ENCODE measurements at places on chromosomes 7 and 10.

DNA sequence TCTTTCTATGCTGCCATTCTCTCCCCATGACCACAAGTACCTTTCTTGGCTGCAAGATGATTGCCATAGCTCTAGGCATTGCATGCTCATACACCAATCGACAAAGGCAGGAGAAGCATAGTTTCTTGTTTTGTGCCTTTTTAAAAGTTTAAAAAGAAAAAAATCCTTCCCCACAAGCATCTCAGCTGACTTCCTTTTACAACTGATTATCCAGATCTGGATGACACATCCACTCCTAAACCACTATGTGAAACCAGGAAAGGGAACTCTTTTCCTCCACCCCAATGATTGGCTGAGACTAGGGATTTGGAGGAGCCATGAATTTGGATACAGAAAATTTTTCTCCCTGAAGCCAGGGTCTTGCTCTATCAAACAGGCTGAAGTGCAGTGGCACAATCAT lies 14.5 kb upstream of the LRRC4 start:
- DNase-seq, result no peak

- no peak for DNase-seq
Observed at GRCh38 chr7:630111-630511, 96.4 kb upstream of the DNAAF5 start.

DNA sequence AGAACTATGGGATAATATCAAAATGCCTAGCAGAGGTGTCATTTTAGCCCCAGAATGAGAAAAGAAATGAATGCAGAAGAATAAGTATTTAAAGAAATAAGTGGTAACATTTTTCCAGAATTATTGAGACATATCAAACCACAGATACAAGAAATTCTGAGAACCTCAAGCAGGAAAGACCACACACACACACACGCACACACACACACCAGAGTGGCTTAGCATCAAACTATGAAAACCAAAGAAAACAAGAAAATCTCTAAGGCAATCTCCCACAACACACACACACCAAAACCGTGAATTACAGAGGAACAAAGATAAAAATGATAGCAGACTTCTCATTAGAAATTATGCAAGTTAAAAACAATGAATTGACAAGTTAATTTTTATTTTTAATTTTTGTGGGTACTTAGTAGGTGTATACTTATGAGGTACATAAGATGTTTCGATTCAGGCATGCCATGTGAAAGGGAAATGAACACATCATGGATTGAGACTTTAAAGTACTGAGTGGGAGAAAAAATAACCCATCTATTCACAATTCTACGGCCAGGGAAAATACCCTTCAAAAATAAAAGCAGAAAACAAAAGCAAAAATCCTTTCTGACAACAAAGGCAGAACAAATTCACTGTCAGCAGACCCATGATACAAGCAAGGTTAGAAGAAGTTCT lies 14.6 kb downstream of the PPIF start:
- no peak for DNase-seq

GRCh38 chr7:128918016-128918665 lies 7.6 kb upstream of the KCP start:
- DNase-seq, result no peak

DNA sequence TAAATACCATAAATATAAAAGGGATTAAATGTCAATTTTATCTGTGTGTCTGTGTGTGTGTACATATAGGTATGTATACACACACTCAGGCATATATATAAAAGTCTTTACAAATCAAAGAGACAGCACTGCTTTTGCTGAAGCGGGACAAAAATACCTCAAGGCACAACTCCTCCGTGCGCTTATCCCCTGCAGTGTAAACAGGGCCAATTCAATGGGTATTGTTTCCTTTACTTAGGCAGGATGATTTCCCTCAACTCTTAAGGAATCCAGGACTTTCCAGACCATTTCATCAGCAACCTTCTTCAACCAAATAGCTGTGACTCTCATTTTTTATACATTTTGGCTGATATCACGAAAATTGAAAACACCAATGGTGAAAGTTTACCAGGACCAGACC lies 227.7 kb downstream of the CRPPA start:
- DNase-seq, result no peak

- DNase-seq, result no peak
Observed at GRCh38 chr7:139588632-139589031, 65.1 kb downstream of the CLEC2L start.

DNA sequence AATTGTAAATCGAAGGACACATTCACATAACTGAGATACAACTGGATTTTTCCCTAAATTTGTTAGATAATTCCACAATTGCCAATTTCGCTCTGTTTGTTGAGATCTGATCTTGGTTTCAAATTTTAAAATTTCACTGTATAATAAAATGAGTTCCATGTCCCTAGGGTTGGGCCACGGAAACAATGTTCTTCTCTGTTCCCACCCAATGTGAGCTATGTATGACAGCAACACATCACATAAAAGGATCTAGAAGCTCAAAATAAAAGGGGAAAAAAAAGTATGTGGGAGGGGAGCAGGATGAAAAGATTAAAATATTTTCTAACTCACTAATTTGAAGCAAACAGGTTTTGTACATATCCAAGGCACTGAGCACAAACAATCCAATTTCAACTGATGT lies 287.8 kb upstream of the MKLN1 start:
- no peak for DNase-seq

GRCh38 chr10:58512491-58513187 lies at the start of gene BICC1:
Gene BICC1, plus strand, starts transcription at chr10:58512872. Its CDS starts 272 bp downstream, at chr10:58513144.
- DNase-seq, result no peak

DNA sequence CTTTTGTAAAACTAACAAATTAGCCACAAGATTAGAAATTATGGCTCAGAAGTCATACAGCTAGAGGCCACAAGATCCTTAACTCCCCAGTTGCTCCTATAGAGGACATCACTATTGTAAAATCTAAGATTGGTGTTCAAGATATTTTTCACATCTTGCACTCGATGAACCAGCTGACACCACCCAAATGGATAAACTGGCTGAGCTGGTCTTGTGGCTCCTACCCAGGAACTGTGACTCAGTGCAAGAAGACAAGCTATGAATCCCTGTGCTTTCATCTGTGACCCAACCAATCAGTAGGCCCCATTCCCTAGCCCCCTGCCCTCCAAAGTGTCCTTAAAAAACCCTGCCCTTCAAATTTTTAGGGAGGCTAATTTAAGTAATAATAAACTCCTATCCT lies 27.9 kb upstream of the R3HCC1L start:
- DNase-seq, result no peak

DNA sequence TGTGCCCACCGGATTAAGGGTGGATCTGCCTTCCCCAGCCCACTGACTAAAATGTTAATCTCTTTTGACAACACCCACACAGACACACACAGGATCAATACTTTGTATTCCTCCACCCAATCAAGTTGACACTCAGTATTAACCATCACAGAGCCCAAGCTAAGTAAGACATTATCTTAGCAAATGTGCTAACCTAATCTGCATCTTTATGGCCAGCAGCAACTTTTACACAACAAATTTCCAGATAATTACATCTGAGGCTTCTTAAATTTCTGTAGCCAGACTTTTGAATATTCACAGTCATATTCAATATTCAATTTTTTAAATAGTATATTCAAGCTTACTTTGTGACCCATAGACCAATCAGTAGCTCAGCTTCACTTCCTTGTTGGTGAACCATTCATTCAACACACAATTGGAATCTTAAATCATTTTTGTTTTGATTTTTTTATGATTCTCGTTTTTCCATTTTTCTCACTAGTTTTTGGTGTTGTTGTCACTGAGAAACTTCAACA lies 594.2 kb downstream of the IPMK start:
- no peak for DNase-seq

DNA sequence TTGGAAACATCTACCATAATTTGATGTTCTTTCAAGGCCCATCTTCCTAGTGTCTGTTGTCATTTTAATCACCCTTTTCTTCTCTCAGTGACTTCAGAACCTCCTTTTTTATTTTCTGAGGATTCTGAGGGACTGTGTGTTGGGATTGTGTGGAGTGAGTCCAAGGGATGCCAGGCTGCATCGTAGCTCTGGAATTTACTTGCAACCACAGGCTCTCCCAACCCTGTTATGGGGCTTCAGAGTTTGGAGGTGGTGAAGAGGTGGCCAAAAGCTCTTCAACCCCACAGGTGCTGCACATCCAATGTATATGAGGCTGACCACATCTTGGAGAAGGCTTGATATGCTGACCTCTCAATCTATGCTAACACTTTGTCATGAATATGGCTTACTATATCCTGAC lies 79.5 kb upstream of the GPR141 start:
- no peak for DNase-seq

DNA sequence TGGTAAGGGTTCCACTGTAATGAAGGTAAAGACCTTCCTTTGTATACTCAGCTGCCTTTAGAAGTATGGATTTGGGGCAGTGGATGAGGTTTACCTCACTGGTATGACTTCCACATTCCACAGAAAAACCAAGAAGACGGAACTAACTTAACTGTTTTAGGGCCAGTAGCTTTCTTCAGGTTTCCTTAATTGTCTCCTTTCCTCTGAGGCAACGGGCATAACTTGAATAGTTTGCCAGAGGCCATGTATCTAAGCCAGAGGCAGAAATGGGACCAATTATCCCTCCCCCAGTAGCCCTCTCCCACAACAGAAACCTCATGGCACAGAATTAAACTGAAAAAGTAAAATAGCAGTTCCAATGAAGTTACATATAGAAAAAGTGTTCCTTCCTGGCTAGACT lies 281.7 kb downstream of the PHTF2 start:
- DNase-seq, result no peak

DNA sequence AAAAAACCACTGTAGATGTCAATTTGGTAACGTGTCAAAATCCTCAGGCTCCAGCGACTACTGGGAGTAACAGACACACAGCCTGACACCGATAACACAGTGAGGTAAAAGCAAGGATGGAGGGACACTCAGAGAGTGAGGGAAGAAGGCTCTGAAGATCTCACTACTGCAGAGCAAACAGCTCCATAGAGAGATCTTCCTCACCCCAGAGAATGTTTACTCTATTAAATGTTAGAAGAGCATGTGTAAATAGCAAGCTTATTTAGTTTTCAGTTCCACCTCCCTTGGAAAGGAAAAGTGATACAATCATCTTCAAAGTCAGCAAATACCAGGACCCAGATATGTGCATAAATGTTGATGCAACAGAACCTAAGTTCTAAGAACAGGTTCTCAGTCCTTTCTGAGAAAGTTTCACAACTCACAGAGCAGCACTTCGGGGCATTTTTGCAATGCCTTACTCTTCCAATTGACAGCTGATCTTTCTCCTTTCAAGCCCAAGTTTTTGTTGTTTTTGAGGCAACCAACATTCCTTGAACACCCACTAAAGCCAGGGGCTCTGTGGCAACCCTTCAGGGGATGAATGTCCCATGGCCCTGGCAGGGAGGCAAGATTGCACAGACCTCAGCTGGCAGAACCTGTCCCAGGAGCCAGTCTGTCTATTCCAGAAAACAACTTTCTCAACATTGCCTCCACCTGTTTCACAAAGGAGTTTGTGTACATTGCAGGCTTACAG lies 177.4 kb downstream of the SFMBT2 start:
- DNase-seq, result no peak

DNA sequence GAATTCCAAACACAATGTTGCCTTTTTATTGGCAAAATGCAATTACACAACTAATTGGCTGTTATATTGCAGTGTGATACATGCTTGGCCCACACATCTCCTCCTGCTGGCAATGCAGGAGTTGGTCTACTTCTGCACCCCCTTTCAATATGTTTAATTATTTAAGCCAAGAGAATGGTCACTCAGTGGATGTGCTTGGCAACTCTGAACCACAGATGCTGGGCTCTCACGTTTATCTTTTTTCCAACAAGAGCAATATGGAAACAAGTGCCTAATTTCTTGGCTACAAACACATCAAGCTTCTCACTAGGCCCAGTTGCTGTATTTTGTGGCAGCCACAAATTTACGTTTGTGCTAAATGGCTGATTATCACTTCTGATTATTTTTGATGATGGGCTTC lies 1149.2 kb upstream of the CELF2 start:
- DNase-seq, result no peak

GRCh38 chr7:146660839-146661238 lies 544.2 kb downstream of the CNTNAP2 start:
- DNase-seq, result no peak

DNA sequence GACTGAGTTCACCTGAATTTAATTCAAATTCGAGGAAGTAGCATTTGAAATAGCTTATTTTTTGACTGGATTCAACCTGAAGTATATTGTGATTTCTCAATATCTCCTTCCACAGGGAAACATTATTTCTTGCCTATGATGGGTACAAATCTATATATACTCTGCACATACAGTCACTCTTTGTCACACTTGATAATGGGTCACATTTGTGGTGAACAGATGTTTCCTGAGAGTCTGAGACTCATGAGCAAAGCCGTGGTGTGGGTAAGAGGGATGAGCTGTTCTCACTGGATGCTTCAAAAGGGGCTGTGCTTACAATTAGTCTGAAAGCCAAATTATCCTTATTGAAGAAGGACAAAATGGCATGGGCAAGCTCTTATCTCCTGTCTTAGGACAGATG lies 18.0 kb upstream of the TBXAS1 start:
- no peak for DNase-seq

- DNase-seq, result no peak
Observed at GRCh38 chr10:6014241-6014761, 37.0 kb upstream of the IL15RA start.

- DNase-seq, result no peak
Observed at GRCh38 chr7:88090671-88091070, 129.2 kb downstream of the SRI start.

DNA sequence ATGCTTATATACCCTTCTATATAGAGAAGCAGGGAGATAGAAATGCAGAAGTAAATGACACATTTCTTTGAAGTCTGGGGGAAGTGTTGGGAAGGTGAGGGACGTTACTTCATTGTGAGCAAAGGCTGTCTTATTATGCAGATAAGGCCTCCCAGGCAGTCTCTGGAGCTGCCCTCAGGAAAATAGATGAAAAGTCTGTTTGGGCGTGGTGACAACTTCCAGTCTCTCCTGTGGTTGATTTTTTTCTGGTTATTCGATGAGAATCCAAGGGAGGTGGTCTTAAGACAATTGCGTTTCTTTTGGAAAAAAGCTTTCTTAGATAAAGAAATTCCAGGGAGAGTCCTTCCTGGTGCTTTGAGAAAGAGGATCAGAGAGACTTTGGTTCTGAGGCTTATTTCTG lies 84.0 kb downstream of the NEUROD6 start:
- no peak for DNase-seq

GRCh38 chr7:150434240-150434639 lies 16.2 kb upstream of the GIMAP8 start:
- no peak for DNase-seq

DNA sequence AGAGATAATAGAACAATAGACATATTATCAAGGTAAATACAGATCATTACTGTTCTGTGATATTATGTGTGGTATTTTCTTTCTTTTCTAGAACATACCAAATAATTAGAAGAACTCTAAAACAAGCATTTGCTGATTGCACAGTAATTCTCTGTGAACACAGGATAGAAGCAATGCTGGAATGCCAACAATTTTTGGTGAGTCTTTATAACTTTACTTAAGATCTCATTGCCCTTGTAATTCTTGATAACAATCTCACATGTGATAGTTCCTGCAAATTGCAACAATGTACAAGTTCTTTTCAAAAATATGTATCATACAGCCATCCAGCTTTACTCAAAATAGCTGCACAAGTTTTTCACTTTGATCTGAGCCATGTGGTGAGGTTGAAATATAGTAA lies 185.5 kb downstream of the CFTR start:
- DNase-seq, result no peak

GRCh38 chr7:47327346-47327697 lies 254.6 kb downstream of the TNS3 start:
- no peak for DNase-seq

- DNase-seq, result no peak
Observed at GRCh38 chr7:142790056-142790455, 19.3 kb downstream of the PRSS2 start.

- no peak for DNase-seq
Observed at GRCh38 chr10:15571575-15571974, 148.1 kb downstream of the ITGA8 start.

Data from GM04503 (cell line).